NCI-H774 (cell line): ENCODE measurements at places on chromosomes 16 and 17.

- no peak for DNase-seq
These were observed 128.5 kb downstream of the SPACA3 start for GRCh38 chr17:33120103-33120502.

- no peak for DNase-seq
These were observed 666.0 kb upstream of the CA10 start for GRCh38 chr17:52824542-52824941.

DNA sequence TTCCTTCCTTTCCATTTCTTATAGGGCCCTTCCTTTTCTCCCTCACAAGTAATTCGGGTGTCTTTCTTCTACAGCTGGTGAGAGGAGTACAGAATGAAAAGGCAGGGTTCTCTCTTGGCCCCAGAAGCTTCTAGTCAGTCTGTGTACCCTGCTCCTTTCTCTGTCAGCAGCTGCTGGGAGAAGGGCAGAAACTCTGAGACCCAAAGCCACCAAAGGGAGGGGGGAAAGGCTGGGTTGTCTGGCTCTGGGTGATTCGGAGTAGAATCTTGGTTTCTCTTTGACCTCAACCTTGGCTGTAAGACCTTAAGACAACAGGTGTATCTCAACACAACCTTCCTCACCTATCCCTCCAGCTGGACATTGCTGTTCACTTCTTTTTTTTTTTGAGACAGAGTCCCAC, 3.3 kb upstream of the NR1D1 start:
- no peak for DNase-seq

DNA sequence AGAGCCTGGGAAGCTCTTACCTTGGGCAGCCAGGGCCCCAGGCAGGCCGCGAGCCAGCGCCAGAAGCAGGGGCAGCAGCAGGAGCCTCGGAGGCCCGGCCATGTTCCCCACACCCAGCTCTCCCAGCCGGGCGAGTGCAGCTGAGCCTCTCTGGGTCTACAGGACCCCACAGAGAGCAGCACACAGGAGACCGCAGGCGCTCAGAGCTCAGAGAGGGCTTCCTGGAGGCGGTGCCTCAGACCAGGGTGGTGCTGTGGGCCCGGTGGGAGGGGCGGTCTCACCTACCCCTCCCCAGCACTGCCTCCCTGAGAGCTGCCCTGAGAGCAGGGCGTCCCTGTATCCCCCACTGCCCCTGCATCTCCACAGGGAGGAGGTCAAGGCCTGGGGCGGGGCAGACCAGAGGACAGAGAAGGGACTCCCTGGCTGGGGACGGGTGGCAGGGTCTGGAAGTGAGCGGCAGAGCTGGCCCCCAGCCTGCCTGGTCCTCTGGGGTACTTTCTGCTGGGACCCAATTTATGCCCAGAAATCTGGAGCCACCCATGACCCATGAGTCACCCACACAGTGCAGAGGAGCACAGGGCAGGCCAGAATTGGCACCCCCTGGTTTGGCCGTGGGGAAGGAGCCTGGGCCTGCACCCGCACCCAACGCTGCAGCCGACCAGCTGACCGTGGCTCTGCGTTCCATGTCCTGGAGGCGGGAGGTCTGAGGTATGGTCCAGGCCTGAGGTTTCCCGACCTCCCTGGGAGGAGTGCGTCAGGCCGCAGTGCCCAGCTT, at the start of gene CD7:
Gene CD7, minus strand, starts transcription at position 215 of the 775 bp plus-strand sequence. Its CDS starts 113 bp downstream, at position 102.
- no peak for DNase-seq

DNA sequence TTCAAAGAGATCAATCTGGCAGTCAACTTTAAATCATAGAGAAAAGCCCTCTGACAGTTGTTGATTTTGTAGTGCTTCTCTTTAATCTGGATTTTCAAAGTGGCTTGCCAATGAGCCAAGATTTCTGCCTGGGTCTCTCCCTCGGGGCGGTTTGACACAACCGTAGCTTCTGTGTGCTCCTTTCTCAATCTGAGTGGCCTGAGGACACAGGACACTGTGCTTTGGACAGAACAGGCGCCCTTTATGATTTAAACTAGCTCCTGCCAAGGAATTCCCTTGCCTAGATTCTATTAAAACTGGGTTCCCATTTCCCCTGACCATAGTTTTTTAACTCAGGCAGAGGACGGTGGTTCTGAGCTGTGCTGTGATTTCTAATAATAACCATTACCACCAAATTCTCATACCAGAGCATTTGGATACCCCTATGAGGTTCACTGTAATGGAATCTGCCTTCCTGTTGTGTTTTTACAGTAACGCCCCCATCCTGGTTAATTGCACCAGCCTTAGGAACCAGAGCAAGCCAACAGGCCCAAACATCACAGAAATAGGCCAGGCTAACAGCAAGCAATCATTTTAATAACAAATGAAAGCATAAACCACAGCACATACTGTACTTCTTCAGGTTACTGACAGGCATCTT, 4.0 kb downstream of the ZFHX3 start:
- DNase-seq = no peak

DNA sequence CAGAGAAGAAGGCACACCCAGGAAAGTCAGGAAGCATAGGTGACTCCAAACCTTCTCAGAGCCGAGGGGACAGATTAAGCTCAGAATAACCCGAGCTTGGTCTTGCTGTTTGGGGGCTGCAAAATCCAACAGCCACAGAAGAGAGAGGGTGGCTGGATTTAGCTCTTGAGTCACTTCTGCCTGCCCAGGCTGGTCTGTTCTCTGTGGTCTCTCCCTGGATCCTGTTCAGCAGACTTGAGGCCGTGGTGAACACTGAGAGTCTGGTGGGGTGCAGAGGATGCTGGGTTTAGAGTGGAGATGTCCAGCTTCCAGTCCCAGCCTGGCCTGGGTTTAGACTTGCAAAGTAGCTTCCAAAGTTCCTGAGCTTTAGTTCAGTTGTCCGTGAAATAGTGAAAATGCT, 8.8 kb downstream of the SLC26A11 start:
- no peak for DNase-seq

DNA sequence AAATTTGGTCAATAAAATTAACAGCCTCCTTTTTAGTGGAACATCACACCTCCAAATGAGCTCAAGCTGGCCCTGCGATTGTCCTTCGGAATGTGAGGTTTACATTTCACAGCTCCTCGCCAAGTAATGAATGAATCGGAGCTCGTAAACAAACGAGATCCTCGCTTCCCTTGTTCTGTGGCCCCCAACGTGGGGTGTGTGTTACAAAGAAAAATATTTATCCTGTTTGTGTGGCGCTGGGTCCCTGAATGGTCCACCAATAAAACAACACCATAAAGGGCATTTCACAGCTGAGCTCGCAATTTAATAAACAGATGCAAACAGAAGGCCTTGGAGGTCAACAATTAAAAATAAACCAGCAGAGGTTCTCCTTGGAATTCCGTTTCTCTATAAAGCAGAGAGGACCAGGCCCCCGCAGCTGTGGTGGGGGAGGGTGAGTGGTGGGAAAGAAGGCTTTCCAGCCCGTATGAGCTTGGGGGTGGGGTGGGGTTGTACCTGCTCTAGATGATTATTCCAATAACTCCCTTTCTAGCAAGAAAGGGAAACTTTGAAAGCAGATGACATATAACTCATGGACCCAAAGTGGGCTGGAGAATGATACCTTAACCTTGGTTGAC, 393.9 kb upstream of the SALL1 start:
- no peak for DNase-seq

- no peak for DNase-seq
These were observed 29.8 kb downstream of the CDIP1 start for GRCh38 chr16:4508806-4509205.

DNA sequence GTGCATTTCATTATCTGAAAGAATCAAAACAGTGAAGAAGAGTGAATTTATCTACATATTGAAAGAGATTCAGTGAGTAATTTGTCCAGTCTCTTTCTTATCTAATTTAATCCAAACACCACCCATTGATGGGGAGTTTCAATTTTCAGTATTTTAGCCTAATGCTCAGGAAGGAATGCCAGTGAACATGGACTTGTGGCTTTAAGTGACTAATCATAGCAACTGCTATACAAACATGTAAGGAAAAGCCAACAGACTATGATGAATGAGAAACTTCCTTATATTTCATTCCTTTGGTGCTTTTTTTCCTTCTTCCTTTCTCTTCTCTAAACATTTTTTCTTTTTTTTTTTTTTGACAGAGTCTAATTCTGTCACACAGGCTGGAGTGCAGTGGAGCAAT, 885.8 kb downstream of the KCNJ2 start:
- DNase-seq = no peak

- no peak for DNase-seq
These were observed 13.6 kb downstream of the SMPD3 start for GRCh38 chr16:68434624-68435210.

- DNase-seq = no peak
These were observed 26.3 kb downstream of the SMURF2 start for GRCh38 chr17:64635647-64636305.

DNA sequence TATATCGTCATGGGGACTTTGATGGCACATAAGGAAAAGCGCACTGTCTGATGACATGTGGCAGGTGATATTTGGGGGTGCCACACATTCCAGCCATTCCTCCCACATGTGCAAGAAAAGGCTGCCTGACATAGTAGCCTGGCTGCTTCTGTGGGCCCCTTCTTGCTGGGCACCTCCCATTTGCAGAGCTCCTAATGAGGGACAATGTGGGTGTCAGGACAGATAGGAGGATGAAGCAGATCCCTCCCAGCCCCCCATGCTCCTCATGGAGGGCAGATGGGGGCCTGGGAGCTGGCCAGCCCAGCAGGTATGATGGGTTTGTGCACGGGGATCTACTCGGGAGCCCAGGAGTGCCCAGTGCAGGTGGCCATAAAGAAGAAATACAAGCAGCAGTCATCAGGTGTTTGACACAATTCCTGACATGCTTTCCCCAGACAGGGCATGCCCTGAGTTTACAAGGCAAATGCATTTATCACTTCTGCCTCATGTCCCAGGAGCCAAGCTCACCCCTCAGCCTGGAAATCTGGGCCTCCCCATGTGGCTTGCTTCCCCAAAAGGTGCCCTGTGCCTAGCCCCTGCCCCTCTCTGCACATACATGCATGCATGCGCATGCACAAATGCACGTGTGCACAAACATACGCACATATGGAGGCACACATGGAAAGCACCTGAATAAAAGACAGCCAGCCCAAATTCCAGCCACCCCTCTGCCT, 260.6 kb upstream of the RPL38 start:
- DNase-seq = no peak

DNA sequence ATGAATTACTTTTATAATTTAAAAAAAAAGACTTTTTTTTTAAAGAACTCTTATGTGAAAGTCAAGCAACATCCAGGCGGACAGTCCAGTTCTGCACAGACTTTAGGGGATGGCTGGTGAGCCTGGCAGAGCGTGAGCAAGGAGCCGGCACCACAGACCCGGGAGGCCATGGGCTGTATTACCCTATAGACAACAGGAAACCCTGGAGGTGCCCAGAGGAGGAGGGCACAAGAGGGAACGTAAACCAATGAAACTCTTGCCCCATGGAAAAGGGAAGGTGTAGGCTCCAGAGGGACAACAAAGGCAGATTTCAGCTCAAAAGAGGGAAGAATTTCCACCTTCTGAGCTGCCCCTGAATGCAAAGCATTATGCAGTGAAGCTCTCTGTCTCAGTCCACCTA, 25.5 kb upstream of the RPH3AL start:
- DNase-seq = peak; percentile 8

- DNase-seq = no peak
These were observed 45.2 kb downstream of the ST3GAL2 start for GRCh38 chr16:70393662-70394061.

- DNase-seq = no peak
These were observed 43.6 kb downstream of the SMG6 start for GRCh38 chr17:2259769-2260536.

GRCh38 chr16:49743203-49743464, 112.8 kb downstream of the ZNF423 start:
- DNase-seq = no peak

DNA sequence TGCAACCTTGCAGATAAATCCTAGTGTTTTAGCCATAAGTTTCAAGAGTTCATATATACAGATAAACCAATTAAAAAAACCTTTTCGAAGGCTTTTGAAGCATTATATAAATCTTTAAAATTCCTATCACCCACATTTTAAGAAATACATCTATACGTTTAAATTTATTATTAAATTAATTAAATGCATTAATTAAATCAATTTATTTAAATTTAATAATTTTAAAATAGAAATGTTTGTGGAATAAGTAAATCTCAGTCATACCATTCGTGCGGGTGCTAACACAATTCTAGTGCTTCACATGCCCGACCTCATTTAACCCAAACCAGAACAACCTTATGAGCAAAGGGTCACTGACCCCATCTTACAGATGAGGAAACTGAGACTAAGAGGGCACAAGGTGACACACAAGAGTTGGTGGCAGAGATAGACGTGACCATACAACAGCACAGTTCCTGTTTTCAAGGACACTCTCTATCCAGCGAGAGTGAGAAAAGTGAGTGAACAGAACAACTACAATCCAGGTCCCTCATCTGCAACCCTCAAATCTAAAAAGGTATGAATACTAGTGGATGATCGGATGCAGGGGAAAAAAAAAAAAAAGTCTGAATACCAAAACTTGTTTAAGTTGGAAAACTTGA, 1.4 kb downstream of the NSMCE1 start:
- DNase-seq = no peak

- no peak for DNase-seq
These were observed at the start of gene NLGN2 for GRCh38 chr17:7407485-7408251. Gene NLGN2 (plus strand): TSS chr17:7407845. CDS start chr17:7408256, 411 bp downstream.

GRCh38 chr17:65049085-65049756, 7.3 kb downstream of the GNA13 start:
- no peak for DNase-seq

DNA sequence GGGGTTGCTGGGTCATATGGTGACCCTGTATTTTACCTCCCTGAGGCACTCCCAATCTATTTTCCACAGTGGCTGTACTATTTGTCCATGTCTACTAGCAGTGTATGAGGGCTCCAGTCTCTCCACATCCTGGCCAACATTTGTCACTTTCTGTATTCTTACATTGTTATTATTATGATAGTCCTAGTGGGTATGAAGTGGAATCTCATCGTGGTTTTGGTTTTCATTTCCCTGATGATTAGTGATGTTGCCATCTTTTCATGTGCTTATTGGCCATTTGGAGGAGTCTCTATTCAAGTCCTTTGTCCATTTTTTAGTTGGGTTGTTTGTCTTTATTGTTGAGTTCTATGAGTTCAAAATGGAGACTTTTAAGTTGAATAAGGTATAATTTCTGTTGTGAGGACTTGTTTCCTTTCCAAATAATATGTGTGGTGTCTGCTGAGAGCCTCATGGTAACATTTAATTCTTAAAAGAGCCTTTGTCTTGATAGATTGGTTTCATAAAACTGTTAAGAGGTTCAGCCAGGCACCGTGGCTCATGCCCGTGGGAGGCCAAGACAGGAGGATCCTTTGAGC, 108.2 kb downstream of the RPTOR start:
- no peak for DNase-seq

GRCh38 chr17:50561746-50562141, 1.2 kb downstream of the CACNA1G start:
- DNase-seq = no peak

DNA sequence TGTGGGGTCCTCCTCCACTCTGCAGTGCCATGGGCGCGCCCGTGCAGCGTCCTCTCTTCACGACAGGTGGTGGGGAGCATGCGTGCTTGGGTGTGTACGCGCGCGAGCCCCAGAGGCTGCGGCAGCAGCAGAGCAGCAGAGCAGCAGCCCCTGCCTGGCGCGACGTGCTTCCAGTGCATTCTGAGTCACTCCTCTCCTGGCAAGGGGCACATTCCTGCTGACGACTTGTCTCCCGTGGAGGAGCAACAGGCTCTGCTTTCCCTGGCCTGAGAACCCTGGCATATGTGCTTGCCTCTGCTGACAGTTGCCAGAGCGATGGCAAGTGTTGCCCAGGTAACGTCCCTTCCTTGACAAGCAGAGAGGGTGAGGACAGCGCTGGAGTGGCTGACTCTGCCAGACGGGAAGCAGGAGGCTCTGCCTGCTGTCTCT, 133.8 kb upstream of the PLCG2 start:
- no peak for DNase-seq

GRCh38 chr17:17125136-17126084, 80.7 kb downstream of the PLD6 start:
- DNase-seq = no peak
